ENCODE measurements at places on chromosomes 5 and 9.

- DNase-seq, result no peak
Observed at GRCh38 chr5:106195679-106196474, 1474.9 kb downstream of the EFNA5 start.

GRCh38 chr5:33629999-33630398, 189.2 kb downstream of the TARS1 start:
- no peak for DNase-seq

- no peak for DNase-seq
Observed at GRCh38 chr9:133589454-133590227, 19.5 kb downstream of the FAM163B start.

- no peak for DNase-seq
Observed at GRCh38 chr5:164498438-164498837, 993.0 kb downstream of the MAT2B start.

DNA sequence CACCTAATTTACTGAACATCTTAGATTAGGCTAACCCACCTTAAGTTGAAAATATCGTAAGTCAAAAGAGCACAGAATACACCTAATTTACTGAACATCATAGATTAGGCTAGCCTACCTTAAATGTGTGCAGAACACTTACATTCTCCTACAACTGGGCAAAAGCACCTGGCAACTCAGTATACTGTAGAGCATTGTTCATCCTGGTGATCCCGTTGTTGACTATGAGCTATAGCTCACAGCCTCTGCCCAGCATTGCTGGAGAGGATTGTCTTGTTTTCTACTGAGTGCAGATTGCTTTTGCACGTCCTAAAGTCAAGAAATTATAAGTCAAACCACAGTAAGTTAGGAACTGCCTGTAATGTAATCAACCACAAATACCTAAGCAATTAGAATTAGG, 531.8 kb upstream of the CDH6 start:
- DNase-seq, result no peak

DNA sequence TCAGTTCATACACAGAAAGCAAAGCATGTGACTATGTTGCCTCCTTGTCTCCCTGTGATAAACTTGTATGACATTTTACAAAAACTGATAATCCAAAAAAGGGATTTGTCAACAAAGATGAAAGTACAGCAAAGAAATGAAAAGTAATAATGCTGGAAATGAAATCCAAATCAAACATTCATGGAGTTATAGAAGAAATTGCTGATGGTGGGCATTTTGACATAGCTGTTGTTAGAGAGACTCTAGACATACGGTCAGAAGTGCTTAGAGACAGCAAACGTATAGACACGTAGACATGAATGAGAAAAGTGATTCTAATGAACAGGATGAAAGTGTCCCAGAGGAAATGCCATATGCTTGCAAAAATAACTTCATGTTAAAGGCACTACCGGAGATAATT, 186.9 kb upstream of the RGMB start:
- DNase-seq, result no peak

DNA sequence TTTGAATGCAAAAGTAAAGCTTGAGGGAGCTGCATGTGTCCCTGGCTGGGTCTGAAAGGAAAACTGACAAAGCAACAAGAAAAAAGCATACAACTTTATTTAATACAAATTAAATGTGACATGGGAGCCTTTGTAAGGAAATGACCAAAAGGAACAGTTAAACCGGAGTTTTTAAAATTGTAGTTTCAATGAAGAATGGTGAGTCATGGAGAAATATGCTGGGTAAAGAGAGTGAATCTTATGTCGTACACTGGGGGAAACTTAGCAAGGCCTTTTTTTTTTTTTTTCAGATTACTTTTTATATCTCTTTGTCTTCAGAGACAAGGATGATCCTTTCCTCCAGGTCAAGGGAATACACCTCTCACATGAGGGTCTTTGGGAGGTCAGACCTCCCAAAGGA, 50.1 kb upstream of the FBXL17 start:
- no peak for DNase-seq

GRCh38 chr9:135229701-135230385, 142.4 kb downstream of the OLFM1 start:
- no peak for DNase-seq
